T-helper 9 cell (primary cell): ENCODE measurements at places on chromosomes 16 and 17.

GRCh38 chr16:24829153-24829552 is 16.6 kb upstream of the SLC5A11 start:
- DNase-seq = no peak

DNA sequence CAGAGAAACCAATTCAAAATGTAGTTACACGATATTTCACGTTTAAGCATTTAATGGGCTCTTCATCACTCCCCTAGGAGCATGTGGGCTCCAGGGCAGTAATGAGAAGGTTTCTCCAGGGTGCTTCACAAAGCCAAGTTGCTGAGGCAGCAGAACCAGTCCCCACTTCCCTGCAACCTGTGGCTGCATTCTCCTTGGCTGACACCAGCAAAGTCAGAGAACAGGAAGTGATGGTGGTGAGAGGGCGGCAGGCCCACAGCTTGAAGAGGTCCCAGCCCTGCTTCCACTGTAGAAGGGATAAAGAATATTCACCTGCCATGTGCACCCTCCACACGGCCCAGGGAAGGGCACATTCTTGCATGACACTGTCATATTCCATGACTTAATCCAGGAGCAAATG is 133.2 kb downstream of the CBLN1 start:
- DNase-seq = no peak

DNA sequence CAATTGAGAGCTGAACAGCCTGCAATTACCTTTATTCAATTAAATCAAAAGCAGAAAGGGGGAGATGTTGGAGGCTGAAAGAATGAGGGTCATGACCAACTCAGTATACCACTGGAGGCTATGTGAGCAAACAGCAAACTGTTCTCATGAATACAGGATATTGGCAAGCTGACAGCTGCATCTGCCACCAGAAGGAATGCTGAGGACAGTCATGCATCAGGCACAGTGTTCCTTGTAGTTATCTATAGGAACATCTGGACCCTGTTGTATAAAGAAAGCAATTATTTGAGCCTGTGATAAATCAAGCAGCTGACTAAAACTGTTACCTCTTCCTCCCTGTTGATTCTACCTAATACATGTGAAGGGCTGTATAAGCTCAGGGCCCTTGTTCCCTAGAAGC is 2064.6 kb downstream of the TP53TG3F start:
- no peak for DNase-seq

GRCh38 chr17:66650544-66650877 is 184.4 kb upstream of the CACNG5 start:
- DNase-seq = no peak

DNA sequence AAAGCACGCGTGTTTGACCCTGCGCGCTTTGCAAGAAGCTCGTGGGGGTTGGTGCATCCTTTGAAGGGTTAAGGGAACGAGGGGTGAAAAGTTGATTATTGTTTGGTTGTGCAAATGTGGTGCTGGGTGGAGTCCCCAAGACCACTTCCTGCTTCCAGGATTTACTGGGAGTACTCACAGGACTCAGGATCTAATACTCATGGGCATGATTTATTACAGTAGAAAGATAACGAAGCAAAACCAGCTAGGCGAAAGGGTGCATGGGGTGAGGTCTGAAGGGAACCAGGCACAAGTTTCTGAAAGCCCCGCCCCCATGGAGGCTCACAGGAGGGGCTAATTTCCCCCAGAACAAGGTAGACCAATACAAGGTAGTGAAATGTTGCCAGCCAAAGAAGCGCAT is 58.8 kb downstream of the RPTOR start:
- no peak for DNase-seq

DNA sequence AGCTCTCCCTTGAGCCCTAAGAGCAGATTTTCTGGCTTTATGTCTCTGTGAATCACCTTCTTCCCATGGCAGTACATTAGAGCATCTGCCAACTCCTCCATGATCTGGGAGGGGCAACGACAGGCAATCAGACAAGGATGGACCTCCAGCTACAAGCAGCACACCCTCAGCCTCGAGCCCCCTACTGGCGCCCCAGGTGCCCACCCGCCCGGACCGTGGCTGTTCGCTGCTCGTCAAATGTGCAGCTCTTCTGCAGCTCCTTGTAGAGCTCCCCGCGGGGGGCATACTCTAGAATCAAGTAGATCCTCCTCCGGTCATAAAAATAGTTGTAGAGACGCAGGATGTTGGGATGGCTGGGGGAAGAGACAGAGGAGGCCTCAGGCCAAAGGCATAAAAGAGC is 3.8 kb downstream of the AURKB start:
- DNase-seq = no peak

DNA sequence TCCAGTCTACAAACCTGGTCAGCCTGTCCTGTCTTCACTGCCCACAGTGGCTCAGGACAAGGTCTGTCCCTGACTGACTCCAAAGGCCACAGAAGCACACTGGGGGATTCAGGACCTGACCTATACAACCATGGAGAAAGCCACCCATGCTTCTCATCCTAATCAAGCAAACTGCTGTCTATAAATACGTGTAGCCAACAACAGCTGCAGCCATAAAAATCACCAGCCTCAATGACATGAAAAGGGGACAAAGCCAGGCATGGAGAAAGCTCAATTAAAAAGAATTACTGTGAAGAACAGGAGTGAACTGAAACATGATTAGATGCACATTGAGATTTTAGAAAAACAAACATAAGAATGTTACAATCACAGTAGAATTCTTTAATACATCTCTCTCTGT is 170.1 kb downstream of the CDK5R1 start:
- DNase-seq = no peak
